Spleen (tissue), 13 donors: ENCODE measurements at places on chromosomes 5 and 9. TPM values are rescaled to one million over a fixed set of nuclear protein-coding genes. Genes with fewer than 3 reads are reported as not detected.

Gene SLC34A1
- polyA plus RNA-seq, result 0.06 TPM

Gene ADRA1B
- polyA plus RNA-seq, result 0.65 TPM

Gene WDR31
- polyA plus RNA-seq, result 0.27 TPM

Gene ANKRD18B
- polyA plus RNA-seq, result not detected

Gene NR2F1-AS1
- 7.6 TPM for polyA plus RNA-seq

GRCh38 chr5:145280214-145280613, 554.9 kb downstream of the PRELID2 start:
- no peak for DNase-seq

Gene TMC1
- polyA plus RNA-seq, result not detected

Gene FOXD4L4
- polyA plus RNA-seq, result not detected

DNA sequence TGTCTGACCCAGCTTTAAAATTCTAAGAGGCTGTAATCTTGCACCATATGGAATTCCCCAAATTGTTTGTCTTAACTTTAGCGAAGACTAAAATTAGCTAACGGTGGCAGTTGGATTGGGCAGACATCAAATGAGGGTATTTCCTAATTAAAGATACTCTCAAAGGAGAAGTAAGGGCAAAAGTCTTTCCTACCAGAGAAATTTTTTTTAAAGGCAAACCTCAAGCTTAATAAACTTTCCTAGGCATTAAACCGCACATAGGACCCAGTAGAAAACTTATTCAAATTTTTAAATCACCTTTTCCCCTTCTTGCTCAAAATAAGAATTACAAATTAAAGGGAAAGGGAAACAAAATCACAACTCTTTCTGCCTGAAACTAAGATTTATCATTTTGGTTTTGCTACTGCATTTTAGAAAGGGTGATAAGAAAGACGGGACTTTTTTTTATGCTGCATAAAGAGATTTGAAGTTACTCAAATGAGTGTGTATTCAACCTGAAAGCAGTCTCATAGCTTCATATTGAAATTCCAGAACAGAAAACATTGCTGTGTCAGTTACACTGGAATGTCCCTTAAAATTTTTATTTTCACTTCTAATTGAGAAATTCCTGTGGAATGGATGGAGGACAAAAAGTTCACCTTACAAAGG, 189.1 kb upstream of the PTGER4 start:
- DNase-seq, result no peak

DNA sequence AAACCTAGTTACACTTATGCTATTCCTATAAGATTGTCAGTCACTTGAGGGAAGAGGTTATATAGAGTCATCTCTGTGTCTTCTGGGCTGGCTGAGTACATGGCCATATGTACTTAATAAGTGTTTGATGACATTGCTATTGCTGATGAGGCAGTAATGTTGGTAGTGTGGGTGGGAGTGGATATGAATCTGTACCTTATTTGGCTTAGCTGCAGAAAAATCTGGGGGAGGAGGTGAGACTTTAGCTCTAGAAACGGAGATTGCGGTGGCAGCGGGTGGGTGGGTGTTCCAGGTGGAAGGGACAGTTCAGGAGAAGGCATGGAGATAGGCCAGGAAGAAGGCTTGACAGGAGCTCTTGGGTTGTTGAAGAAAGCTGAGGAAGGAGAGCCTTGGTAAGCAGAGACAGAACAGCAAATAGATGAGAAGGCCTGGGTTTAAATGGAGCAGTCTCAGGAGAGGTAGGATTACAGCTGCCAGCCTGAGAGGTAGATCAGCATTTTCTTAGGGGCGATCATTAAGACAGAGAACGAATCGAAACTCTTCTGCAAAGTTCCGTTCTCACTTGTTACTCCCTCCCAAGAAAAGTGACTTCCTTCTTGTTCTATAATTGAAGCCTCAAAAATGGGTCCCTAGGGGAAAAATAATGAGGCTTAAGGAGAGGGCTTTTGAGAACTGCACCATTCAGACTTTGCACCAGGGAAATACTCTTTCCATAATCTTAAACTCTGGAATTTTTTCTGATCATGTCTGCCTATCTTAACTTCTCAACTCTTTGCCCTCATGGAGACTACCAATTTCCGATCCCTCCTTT, 160.5 kb downstream of the UNC13B start:
- DNase-seq, result no peak

Gene OSMR
- 6.6 TPM for polyA plus RNA-seq

Gene SEMA6A
- polyA plus RNA-seq, result 1.5 TPM

GRCh38 chr9:84969084-84969483, 299.6 kb downstream of the NTRK2 start:
- no peak for DNase-seq
